Esophagus mucosa (tissue), 1 donor: ENCODE measurements at places on chromosomes 12 and 14. TPM values are rescaled to one million over a fixed set of nuclear protein-coding genes. Genes with fewer than 3 reads are reported as not detected.

DNA sequence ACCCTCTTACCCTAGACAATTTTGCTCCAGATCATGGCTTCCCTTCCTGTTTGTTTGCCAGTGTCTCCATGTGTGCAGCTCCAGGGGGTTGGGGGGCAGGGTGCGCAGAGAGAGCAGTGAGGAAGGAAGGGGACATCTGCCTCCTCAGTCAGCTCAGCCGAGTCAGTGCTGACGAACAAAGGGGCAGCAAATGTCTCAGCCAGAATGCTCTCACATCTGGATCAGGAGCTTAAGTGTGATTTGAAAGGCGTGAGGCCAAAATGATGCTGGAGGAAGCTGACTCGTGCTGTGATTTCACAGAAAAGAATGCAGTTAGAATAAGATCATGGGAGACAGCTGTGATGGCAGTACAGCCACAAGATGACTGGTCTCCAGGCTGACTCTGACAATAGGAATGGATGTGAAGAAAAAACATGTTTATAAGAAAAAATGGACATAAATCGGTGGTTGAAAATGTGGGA is 27.1 kb upstream of the CDK17 start:
- peak; percentile 85 for ATAC-seq

Gene ZDHHC22
- not detected for total RNA-seq

Gene SLC38A4
- 2.4 TPM for total RNA-seq

DNA sequence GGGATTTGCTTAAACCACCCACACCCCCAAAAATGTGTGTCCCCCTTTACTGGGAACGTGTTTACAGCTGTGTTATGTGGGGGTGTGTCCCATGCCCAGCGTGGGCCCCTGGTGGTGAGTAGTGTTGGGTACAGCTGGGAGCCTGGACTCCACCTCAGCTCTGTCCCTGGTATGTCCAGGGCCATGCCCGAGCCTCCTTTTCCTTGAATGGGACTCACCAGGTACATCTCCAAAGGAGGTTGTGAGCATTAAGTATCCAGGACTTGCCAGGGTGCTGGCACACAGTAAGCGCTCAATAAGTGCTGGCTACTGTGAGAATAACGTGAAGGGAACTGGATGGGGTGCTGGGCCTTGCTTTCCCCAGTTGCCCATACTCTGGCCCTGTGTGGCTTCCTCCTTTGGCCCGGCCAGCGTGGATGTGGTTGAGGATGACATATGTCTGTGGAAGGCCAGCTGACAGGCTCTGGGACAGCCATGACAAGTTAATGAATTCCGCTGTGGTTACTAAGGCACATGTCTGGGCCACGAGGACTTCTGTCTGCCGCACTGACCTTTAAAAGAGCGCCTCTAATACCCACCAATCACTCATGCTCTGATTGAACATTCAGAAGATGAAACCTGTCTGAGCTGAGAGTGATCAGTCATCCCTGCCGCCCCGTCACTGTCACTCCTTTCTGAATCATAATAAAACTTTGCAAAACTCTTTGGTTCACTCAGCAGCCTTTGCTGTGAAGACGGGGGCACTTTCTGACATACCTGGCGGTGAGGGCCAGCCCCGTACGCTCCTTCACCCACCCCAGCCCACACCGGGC is 74.7 kb downstream of the DIO3 start:
- ATAC-seq = no peak

Gene PFDN5
- total RNA-seq = 306 TPM

Gene NKX2-1
- total RNA-seq = not detected

- ATAC-seq = no peak
Measured at GRCh38 chr14:72613231-72613974, 280.5 kb downstream of the DPF3 start.

Gene SPX
- total RNA-seq = 0.08 TPM

Gene NPAS3
- 0.08 TPM for total RNA-seq

DNA sequence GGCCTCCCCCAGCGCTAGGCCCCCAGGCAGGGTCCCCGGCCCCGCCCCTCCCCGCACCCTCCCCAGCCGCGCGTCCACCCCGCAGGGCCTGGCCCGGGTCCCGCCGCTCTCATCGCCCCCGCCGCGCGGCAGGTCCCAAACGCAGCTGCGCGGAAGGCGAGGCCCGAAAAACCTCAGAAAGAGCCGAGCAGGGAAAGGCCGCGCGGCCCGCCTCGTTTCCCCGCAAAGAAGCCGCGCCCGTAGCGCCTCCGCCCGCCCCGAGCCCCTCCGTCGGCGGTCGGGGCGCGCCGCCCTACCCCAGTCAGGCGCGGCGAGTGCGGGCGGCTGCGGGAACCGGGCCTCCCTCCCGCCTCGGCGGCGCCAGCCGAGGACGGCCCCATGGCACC is 324 bp downstream of the POLE start:
- peak; percentile 70 for ATAC-seq

DNA sequence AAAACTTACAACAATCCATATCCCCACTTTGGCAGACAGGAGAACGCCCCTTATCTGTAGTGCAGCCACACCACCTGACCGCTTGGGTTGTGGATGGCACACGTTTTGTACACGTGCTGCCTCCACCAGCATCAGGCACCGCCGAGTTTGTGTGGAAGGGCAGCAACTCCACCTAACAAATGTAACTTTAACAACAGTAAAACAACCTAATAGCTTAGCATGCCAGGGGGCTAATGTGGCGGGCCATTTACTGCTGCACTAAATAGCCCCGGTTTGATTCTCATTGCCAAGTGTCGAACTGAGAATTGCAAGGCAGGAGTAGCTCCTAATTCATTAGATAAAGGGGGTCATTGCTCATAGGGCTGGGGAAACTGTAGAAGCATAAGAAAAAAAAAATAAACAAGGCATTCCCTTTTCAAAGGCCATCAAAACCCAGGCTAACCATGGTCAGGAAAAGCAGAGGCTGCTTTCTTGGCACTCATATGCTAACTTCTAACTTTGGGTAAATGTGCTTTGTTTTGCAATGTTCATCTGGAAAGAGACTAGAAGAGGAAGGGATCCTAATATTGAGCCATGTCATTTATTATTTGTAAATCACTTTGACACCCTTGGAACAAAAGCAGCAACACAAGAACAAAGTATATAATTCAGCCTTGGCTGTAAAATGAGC is 279.7 kb upstream of the SOX5 start:
- ATAC-seq = no peak

DNA sequence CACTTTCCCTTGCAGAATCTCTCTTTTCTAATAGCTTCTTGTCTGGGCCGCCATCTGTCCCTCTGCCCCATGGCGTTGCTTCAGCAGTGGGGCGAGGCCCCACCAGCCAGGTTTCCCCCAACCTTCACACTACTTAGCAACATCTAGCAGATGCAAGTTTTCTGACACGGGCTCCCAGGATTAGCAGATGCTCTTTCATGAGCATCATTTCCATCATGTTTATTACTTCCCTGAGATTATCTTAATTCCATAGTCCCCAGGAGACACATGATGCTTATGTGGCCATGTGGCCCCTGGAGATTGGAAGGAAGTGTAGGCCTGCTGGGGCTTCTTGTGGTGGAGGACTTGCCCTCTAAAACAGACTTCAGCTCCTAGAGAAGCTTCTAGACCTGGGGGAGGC is 102.0 kb upstream of the MYL2 start:
- ATAC-seq = no peak

Gene ATG101
- 35.2 TPM for total RNA-seq

GRCh38 chr12:118237052-118237665 is 101.2 kb downstream of the PEBP1 start:
- ATAC-seq = peak; percentile 19

GRCh38 chr14:51614707-51615106 is 37.0 kb upstream of the FRMD6 start:
- ATAC-seq = no peak

GRCh38 chr12:124980098-124980892 is 8.6 kb downstream of the DHX37 start:
- no peak for ATAC-seq
